Activated naive CD8-positive, alpha-beta T cell treated with anti-CD3 and anti-CD28 coated beads, Interleukin-2, amount 10 ng/mL, durations not matched to agents 7 days and 5 days (primary cell): ENCODE measurements at places on chromosomes 7 and 10. TPM values are rescaled to one million over a fixed set of nuclear protein-coding genes. Genes with fewer than 3 reads are reported as not detected.

DNA sequence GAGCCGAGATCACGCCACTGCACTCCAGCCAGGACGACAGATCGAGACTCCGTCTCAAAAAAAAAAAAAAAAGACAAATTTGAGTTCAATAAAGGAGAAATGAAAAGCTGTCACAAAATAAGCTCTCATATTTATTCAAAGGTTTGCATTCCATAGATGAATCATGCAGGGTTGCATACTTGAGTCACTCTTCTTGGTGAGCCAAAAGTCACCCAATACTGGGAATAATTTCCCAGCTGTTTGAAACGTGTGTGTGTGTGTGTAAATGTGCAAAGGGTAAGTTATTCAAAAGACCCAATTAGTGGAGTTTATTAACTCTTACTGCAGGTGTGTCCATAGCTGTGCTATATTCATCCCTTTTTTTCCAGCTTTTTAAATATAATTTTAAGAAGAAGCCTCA, 297.7 kb downstream of the CCDC3 start:
- no peak for DNase-seq

DNA sequence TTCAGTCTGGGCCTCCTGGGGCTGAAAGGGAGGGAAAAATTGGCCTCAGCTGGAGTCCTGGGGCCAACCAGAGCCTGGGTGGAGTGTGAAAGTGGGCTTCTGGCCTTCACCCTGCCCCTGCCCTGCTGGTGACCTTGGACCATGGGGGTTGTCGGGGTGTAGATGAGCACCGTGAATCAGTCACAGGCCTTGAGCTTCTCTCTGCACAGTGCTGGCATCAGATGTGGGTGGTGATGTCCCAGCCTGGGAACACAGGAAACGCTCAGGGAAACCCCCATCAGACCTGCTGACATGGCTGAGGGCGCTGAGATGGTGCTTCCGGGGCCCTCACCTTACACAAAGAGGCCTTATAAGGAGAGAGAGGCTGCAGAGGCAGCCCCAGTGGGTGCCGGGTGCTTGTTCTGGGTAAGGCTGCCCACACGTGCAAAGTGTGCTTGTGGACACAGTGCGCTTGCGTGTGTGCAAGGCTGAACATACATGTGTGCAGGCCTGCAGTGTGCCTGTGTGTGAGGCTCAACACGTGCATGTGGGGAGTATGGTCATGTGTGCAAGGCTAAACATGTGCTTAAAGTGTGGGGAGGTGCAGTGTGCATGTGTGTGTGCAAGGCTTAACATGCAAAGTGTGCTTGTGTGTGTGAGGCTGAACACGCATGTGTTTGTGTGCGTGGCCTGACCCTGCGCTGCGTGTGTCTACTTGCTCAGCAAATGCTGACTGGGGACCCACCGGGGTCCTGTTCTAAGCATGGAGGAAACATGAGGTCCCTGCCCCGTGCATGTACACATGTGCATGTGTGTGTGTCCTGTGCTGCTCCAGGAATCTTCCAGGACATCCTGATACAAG, 6.5 kb downstream of the ARPC1B start:
- peak; percentile 80 for DNase-seq

GRCh38 chr10:44114441-44114840, 270.5 kb downstream of the CXCL12 start:
- no peak for DNase-seq

- no peak for DNase-seq
Observed at GRCh38 chr10:13268841-13269240, 31.0 kb downstream of the PHYH start.

- DNase-seq: no peak
Observed at GRCh38 chr10:116521424-116522290, 24.1 kb upstream of the PNLIP start.

TBXAS1 gene
- total RNA-seq: 2.1 TPM

FKBP14 gene
- 6.7 TPM for total RNA-seq

DPP6 gene
- not detected for total RNA-seq

IKZF1 gene
- total RNA-seq: 410 TPM

MINDY3 gene
- 23.3 TPM for total RNA-seq
